Dermis microvascular lymphatic vessel endothelial cell (primary cell): ENCODE measurements at places on chromosomes 4 and X. TPM values are rescaled to one million over a fixed set of nuclear protein-coding genes. Genes with fewer than 3 reads are reported as not detected.
A peak's percentile ranks its signal among the peaks of the same experiment; 100 is the strongest.

- DNase-seq, result no peak
These were observed 39.6 kb downstream of the GAB3 start for GRCh38 chrX:154711264-154711663.

GRCh38 chr4:167622481-167623240 lies 388.4 kb upstream of the SPOCK3 start:
- DNase-seq, result peak; percentile 46

DNA sequence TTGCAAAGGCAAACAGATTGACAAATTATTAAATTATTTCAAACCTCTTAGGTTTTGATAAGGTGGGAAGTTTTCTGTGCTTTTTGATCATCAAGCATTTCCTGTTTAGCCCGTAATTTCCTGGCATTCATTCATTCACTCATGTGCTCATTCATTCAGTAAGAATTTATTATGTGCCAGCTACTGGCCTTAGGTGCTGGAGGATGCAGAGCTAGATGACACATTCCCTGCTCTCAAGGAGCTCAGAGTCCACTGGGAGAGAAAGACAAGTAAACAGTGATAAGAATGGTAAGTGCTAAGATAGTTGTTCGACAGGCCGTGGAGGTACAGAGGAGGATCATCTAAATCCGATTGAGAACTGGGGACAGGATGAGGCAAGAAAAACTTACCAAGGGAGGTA lies 153.0 kb downstream of the DCTD start:
- no peak for DNase-seq

DNA sequence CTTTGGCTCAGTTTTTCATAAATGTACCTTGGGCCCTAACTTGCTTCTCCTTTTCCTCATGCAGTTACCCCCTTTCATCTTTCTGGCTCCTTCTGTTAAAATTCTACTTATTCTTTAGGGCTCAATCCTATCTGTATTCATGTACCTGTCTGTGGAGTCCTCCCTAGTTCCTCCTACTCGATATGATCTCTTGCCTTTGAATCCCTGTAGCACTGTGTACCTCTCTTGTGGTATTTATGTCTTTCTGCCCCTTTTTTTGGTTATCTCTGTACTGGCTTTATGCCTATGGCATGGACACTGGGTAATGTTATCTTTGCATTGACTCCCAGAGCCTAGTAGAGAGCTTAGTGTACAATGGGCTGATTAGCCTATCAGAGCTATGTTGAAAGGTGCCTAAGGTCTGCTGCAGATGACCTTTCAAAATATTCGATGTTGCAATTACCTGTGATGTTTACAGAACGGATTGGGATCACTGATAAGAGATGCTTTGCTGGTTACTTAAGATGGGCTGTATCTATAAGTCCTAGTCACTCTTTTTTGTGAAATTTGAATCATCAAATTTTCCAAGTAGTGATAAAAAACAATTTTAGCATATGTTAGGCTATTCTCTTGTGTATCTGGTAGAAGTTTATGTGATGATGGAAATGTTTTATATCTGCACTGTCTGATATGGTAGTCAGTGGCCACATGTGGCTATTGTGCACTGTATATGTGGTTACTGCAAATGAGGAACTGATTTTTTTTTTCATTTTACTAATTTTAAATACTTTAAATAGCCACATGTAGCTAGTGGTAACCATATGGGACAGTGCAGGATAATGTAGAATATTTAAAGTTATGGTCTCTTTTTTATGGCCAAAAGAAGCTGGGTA lies 33.5 kb downstream of the TMEM164 start:
- DNase-seq, result no peak

- DNase-seq, result no peak
These were observed 248.8 kb downstream of the PRDM5 start for GRCh38 chr4:120673696-120674095.

Gene TLR2
- 0.13 and 0.77 TPM in 2 replicates for total RNA-seq

Gene SUPT20HL1
- total RNA-seq, result not detected in 2 replicates

Gene WDR45
- 16.0 and 18.7 TPM in 2 replicates for total RNA-seq
